ENCODE measurements at places on chromosomes 11 and 22.

DNA sequence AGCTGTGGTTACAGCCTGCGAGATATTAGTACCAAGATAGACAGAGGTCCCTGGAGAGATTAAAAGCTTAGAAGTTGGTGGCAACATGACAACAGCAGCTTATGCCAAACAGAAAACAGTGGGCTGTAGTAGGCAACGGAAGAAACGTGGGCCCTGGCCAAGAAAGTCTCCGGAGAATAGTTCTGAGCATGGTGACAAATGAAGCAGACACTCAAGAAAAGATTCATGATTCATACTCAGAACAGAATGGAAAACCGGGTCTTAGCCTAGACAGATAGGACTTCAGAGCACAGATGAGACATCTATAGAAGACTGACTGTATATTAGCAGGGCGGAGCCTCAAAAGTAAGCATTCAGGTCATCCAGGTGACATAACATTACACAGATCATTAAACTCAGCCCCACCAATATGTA is 727.4 kb downstream of the ETS1 start:
- DNase-seq = no peak

GRCh38 chr11:47044119-47044518 is 107.6 kb downstream of the CSTPP1 start:
- DNase-seq = no peak

GRCh38 chr11:120871194-120871593 is 152.7 kb upstream of the TBCEL start:
- DNase-seq = no peak

DNA sequence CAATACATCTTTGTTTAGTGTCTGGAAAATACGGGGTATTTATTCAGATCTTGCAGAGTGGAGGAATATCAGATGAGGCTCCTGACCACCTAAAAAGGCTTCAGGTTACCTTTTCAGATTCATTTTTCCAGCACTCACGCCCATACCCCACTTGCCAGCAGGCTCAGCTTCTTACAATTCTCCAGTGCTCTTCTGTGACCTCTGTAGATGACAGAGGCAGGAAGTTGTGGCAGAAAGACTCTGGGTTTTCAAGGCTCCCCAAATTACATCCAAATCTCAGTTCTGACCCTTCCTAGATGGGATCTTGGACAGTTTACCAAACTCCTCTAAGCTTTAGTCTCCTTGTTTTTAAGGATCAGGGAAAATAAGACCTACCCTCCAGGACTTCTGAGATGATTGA is 61.1 kb downstream of the SYTL2 start:
- no peak for DNase-seq

GRCh38 chr11:91639359-91639758 is 585.3 kb upstream of the FAT3 start:
- DNase-seq = no peak

DNA sequence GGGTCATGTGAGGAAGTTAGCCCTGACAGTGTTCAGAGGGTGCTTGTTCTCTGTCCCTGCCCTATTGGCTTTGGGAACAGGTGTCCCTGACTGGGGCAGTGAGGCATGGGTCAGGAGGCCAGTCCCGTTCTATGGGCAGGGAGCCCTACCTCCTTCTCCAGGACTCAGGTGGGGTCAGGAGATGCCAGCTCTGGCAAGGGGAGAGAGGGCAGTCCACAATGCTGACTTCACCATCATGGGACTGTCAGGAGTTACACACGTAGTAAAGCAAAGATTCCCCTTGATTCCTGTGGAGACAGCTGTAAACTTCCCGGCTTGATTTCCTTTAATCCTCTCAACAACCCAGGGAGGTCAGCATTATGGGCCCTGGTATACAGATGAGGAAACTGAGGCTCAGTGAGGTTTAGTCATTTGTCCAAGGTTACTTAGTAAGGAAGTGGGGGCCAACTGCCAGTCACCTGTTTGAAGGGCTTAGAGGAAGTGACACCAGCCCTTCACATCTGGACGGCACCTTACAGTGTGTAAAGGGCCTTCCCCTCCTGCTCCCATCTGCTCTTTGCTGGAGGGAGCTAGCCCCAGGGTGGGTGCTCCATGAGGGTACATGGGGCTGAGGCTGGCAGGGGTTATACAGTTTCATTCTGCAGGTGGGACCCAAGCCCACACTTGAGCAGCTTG is 11.9 kb downstream of the MICALL1 start:
- DNase-seq = no peak

GRCh38 chr22:20639750-20640149 is 132.3 kb downstream of the MED15 start:
- no peak for DNase-seq

DNA sequence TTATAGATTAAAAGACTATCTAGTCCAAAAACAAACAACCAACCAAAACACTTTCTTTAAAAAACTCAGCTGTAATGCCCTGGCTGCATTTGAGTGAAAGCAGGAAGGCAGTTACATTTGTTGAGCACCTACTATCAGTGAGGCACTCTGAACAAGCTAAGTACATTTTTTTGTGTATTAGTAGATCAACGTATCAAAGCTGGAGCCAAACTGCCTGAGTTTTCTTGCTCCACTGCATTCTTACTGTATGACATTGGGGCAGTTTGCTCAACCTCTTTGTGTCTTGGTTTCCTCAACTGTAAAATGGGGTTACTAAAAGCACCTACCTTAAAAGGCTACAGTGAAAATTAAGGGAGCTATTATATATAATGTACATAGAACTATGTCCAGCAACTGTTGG is 22.0 kb downstream of the COA4 start:
- no peak for DNase-seq

GRCh38 chr11:24453129-24453718 is 43.6 kb upstream of the LUZP2 start:
- no peak for DNase-seq

GRCh38 chr11:126456783-126457542 is 101.5 kb downstream of the ST3GAL4 start:
- no peak for DNase-seq

GRCh38 chr11:105372206-105372605 is 232.6 kb upstream of the CARD18 start:
- no peak for DNase-seq

DNA sequence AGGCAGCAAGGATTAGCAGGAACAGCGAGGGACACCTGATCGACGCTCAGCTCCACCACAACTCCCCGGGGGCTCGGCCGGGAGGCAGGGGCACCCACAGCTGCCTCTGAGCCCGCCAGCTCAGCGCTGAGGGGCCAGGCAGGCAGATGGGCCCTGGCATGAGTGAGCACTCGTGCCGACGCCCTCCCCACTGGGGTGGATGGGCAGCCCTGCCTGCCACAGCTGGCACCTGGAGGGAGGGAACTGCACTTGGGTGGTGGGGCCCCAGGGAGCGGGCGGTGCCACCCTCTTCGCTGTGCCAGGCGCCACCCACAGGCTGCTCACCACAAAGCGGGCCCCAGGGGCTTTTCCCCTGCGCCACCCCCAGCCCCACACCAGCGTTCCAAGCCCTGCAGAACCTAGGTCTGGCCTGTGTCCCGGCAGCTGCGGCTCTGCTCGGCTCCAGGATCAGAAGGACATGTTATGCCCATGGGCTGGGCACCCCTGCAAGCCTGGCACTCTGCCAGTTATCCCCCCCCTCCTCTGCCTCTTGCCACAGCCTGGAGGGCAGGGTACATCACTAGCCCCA is 28.8 kb downstream of the WNT7B start:
- DNase-seq = no peak

DNA sequence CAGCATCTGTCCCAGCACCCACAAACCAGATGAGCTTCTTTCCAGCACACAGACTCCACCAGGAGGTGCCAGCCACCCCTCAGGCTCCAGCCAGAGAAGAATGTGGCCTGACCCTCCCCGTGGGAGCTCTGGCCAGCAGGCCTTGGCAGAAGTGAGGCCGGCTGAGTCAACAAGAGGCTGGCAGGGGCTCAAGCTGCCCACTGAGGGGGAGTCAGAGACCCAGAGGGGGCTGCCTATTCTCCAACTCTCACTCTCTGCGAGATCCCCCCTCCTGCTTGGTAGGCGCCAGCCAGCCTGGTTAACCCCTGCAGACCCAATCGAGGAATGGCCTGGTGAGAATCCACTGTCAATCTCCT is 10.6 kb upstream of the CDC42EP1 start:
- no peak for DNase-seq

- no peak for DNase-seq
Observed at GRCh38 chr11:203056-203944, 3.9 kb downstream of the BET1L start.

- no peak for DNase-seq
Observed at GRCh38 chr22:47370448-47371262, 608.2 kb downstream of the TBC1D22A start.

DNA sequence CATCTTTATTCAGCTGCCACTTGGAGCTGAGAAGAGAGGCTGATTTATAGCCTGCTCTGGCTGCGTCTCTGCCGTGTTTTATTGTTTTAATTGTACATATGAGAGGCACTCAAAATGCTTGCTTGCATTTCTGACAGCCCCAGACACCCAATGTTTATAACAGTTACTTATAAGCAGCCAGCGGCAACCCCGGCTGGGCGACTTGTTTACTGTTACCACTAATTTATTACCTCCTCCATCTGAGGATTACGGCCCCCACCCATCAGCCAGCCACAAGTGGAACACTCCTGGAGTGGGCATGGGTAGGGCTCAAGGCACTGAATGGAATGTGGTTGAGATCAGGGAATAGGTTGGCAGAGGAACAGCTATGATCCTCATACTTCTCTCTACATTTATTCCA is 61.2 kb downstream of the CLPB start:
- no peak for DNase-seq

DNA sequence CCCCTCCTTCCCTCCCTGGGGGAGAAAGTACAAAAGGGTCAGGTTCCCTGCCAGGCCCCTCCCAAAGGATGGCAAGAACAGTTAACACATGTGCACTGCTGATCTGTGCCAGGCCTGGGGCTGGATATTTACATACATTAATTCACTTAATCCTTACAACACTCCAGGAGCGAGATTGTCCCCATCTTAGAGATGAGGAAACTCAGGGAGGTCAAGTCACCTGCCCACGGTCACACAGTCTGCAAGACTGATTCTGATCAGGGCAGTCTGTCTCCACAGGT is 36.5 kb downstream of the NECTIN1 start:
- DNase-seq = no peak

DNA sequence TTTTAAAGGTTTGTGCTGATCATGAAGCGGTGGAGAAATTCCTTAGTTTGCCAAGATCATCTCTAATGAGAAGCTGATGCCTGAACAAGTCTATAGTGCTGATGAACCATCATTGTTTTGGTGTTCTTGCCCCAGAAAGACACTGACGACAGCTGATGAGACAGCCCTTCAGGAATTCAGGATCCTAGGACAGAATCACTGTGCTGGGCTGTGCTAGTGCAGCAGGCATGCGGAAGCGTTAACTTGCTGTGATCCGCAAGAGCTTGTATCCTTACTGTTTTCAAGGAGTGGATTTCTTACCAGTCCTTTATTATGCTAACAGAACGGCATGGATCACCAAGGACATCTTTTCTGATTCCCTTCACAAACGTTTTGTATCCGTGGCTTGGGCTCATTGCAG is 104.1 kb downstream of the TBC1D22A start:
- DNase-seq = no peak

GRCh38 chr11:106624377-106624776 is 393.9 kb downstream of the GUCY1A2 start:
- no peak for DNase-seq

DNA sequence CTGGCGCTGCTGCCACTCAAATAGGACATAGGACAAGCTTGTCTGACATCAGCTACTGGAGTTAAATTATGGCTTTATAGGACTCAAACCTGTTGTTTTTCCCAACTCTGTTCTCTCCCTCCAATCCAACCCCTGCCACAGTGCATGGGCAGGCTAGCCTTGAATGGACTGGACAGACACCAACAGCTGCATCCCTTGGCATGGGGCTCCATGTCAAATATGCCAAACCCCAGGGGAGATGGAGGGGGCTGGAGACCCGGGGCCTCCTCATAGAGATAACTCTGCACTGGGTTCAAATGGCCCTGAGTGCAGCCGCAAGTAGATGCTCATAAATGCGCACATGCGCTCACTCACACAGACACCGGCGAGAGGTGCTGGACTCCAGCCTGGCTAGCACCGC is 28.9 kb downstream of the CD5 start:
- DNase-seq = no peak

GRCh38 chr22:42427167-42427566 is 5.0 kb downstream of the NFAM1 start:
- no peak for DNase-seq

DNA sequence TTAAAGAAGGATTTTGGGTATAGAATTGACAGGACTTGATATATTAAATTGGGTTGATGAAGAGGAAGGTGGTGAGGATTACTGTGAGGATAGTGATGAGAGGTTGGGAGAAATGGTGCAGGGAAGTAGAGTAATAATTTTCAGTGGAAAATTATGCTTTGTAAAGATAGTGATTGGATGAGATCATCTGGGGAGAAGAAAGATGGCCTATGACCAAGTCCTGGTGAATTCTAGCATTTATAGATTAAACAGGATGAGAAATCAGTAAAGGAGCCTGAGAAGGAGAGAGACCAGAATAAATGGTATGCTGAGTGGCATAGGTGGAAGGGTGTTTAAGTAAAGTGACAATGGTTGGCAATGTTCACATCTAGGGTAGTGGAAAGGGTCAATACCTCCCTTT is 15.0 kb downstream of the IPO7 start:
- no peak for DNase-seq

GRCh38 chr22:38126928-38127668 is 16.6 kb upstream of the BAIAP2L2 start:
- DNase-seq = no peak

- no peak for DNase-seq
Observed at GRCh38 chr11:65150509-65151299, 16.4 kb upstream of the SYVN1 start.

DNA sequence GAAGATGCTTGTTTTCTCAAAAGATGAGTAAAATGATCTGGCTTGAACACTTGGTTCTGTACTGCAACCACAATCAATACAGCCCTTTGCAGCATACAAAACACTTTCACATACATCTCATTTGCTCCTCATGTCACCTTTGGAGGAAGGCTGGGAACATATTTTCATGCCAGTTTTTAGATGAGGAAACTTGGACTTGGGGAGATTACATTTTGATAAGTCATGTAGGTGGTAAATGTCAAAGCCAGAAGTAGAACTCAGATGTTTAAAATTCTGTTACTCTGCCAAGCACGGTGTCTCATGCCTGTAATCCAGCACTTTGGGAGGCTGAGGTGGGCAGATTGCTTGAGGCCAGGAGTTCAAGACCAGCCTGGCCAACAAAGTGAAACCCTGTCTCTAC is 121.8 kb downstream of the MICAL2 start:
- no peak for DNase-seq

All from activated CD4-positive, CD25-positive, alpha-beta regulatory T cell treated with anti-CD3 and anti-CD28 coated beads, Interleukin-2, amount 50 U/mL, for 16 hours (primary cell).